ENCODE measurements at places on chromosomes 4 and X. TPM values are rescaled to one million over a fixed set of nuclear protein-coding genes. Genes with fewer than 3 reads are reported as not detected.

- DNase-seq: no peak
- no peaks in the 10 kb centered on the region for H3K27me3 ChIP-seq
- no peaks in the 10 kb centered on the region for H3K36me3 ChIP-seq
- H3K27ac ChIP-seq: no peak overlapping the region
Measured at GRCh38 chr4:36133086-36133485, 111.2 kb downstream of the ARAP2 start.

DNA sequence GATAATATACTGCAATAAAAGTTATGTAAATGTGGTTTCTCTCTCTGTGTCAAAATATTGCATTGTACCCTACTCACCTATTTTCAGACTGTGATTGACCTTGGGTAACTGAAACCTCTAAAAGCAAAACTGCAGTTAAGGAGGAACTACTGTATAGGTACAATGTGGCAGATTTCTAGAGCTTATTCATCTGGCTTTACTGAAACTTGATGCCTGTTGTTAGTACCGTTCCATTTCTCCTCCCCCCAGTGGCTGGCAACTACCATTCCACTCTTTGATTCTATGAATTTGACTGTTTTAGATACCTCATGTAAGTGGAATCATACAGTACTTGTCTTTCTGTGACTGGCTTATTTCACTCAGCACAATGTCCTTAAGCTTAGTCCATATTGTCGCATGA, 61.9 kb downstream of the HOPX start:
- no peaks in the 10 kb centered on the region for H3K36me3 ChIP-seq
- no peaks in the 10 kb centered on the region for H3K4me1 ChIP-seq
- no peak overlapping the region for H3K4me3 ChIP-seq
- DNase-seq: no peak
- H3K27ac ChIP-seq: no peak overlapping the region

DNA sequence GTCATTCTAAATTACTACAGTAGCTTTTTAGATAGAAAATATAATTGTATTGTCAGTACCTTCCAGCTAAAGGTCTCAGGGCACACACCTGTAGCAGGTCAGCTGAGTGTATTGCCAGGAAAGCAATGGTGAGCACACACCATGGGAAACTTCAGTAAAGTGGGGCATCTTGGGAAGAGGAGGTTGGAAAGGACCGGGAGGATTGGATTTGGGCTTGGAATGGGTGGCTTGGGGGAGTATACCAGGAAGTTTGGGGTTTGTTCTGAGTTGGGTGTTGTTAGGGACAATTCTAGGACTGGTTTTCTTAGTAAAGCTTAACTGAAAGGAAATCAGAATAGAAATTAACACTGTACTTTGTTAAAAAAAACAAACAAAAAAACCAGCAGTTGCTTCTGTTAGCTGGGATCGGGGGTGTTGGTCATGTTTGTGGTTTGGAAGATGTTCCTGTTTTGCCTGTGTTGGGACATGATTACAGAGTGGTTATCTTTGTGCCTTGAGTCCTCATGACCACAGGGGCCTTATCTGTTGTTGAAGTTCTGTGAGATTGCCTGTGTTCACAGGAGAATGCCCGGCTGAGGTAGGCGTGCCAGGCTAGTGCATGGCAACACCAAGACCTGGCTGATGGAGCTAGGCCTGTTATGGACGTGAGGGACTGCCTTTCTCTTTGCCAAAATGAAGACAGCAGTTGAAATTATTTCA, 35.1 kb downstream of the PRIMPOL start:
- peaks cover 21% of the 10 kb centered on the region for H3K36me3 ChIP-seq
- H3K27me3 ChIP-seq: no peaks in the 10 kb centered on the region
- H3K4me1 ChIP-seq: peaks cover 12% of the 10 kb centered on the region

DNA sequence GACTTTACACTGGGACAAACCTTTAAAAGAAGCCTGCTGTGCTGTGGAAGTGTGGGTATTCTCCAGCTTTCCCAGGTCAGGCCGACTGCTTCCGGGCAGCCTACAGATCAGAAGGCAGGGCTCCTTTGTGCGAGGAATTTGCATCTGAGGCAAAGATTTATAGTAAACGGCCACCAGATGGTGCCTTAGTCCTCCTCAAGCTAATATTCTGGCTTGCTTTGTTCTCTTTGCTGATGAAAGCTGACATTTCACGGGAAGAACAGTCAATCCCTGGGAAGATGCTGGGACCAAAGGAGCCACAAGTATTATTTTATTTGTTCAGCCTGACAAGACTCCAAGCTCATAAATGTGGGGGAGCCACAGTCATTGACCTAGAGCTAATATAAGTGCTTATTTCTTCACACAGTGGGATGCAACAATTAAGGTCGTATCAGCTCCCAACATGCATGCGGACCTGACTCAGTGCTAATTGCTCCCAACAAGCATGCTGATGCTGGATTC, 120.7 kb upstream of the TRIM2 start:
- H3K36me3 ChIP-seq: no peaks in the 10 kb centered on the region
- peaks cover 7% of the 10 kb centered on the region for H3K27me3 ChIP-seq
- H3K27ac ChIP-seq: no peak overlapping the region

DNA sequence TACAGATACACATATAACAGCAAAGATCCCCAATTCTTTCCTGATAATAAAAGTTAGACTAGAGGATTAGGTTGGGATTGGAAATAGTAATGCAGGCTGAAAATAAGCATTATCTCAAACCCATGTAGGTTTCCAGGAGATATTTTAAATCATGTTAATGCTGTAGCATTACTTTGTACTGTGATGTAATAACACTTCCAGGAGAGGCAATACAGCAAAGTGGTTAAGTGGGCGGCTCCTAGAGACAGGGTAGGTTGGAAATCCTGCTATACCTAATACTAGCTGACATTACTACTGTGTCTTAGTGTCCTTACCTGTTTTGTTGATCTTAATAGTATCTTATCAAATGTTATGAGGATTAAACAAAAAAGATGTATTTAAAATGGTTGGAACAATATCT, 9.6 kb downstream of the PAICS start:
- no peak overlapping the region for H3K4me3 ChIP-seq
- no peaks in the 10 kb centered on the region for H3K27me3 ChIP-seq
- H3K4me1 ChIP-seq: no peaks in the 10 kb centered on the region
- no peak for DNase-seq

DRD5 gene
- total RNA-seq: not detected

WFS1 gene
- total RNA-seq: 104 TPM

Measured in left ventricle myocardium inferior (tissue), 1 donor.